ENCODE measurements at places on chromosomes 11 and 22.
A peak's percentile ranks its signal among the peaks of the same experiment; 100 is the strongest.

DNA sequence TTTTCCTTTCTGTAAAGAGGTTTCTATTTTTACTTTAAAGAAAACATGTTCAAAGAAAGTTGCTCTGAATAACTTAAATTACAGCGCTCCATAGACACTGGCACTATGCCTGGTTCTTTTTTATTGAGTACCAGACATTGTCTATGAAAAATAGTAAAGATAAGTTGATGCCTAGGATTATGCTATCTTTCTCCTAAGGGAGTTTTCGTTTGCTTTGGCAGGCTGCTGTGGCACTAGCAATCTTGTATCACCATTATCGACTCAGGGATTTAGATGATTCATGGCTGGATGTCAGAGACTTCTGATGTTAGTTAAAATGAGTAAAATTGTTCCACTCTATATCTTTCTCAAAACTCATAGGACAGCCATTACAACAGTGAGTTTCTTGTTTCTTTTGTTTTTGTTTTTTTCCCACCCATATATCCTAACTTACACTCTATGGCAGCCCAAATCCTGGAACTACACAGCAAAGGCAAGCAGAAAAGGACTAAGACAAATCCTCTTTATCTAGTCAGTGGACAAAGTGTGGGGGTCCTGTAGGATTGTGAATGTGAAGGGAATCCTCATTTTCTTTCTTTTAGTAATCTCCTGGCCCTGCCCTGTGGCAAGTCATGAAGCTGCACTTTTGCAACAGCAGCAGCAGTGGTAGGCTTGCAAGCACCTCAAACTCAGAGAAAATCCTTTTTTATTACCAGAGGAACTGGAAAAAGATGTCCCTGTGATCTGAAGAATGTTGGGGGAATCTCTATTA lies 20.7 kb downstream of the SLN start:
- DNase-seq, result no peak

GRCh38 chr22:47307822-47308221 lies 545.4 kb downstream of the TBC1D22A start:
- no peak for DNase-seq

DNA sequence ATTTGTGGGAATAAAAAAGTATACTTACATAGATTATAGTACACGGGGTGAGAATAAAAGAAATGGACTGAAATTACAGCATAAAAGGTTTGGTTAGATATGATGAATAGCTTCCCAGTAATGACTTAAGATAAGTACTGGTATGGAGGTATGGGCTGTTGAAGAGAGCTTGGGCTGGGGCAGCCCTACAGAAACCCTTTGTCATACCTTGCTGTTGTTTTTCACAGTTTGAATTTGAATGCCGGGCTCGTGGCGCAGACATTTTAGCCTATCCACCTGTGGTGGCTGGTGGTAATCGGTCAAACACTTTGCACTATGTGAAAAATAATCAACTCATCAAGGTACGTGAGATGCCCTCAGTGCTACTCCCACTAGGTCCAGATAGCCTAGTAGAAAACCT lies 42.3 kb upstream of the RBX1 start:
- no peak for DNase-seq

GRCh38 chr11:47904048-47904447 lies 55.9 kb upstream of the NUP160 start:
- DNase-seq, result no peak

DNA sequence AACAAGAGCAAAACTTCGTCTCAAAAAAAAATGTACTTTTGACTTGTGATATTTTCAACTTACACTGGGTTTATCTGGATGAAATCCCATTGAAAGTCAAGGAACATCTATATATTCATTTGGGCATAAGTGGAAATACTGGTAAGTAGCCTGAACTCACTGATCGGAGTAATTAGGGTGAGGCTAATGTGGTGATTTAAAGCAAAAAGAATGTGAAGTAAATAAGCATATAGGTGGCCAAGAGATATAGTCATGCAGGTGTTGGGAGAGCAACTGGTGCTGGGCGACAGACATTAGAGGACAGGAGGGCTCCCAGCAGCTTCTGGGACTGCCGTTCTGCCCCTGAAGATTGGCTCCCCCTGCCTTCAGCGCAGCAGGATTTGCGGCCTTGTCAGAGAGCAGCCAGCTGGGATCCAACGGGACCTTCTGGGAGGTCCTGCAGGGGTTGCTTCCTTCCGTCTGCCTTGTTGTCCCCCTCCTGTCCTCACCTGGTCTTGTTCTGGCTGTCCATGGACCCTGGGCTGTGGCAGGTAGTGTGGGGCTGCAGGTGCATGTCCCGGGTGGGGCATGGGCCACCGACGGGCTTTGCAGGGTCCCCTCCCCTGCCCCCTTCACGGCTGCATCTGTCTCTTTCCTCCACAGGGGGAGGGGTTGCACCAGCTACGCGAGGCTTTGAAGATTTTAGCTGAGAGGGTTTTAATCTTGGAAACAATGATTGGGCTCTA lies 14.1 kb downstream of the RHBDD3 start:
- DNase-seq, result no peak

GRCh38 chr11:75420224-75421034 lies 12.6 kb downstream of the KLHL35 start:
- no peak for DNase-seq

GRCh38 chr22:37549704-37550059 lies 10.6 kb upstream of the CDC42EP1 start:
- no peak for DNase-seq

DNA sequence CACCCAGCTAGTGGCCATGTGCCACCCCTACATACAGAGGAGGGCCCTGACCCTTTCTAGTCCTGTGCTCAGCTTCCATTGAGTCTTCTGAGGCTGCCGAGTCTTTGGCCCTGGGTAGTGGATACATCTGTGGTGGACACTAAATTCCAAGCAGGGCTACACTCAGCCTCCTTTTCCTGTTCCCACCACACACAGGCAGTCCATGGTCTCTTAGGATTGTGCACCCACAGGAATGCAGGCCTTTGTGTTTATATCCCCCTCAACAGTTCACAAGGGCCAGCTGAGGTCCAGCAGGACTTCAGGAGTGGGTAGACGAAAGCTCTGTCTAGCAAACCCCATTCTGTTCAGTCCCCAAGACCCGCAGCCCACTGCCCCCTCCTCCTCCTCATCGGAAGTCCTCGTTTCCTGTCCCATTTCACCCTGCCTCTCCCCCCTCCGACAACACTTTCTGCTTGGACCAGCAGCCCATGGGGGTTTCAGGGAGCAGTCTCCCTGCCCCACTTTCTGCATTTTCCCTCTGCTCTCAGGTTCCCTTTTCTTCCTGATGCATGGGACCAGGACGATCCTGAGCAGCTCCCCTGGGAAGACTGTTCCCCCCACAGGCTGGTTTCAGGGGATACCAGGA lies 91.8 kb downstream of the SWAP70 start:
- DNase-seq, result no peak

- DNase-seq, result no peak
These were observed 438.1 kb downstream of the NTM start for GRCh38 chr11:131808470-131808869.

GRCh38 chr11:16880184-16880801 lies 133.9 kb downstream of the PLEKHA7 start:
- no peak for DNase-seq

DNA sequence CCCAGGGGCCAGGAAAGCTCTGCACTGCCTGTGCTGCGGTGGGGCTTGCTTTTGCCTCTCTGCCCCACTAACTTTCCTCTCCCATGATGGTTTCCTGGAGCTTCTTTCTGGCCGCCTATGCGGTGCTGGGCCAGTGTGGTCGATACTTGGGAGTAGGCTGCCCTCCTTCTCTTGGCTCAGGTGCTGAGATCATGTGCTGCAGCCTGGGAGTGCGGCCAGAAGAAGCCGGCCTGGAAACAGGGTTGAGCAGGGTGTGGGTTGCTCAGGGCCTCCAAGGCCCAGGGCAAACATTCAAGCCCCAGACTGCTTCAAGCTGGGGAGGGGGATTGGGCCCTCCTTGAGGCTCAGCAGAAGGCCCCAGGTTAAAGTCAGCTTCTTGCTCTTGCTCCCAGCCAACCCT lies 125.0 kb downstream of the NTM start:
- DNase-seq, result no peak

DNA sequence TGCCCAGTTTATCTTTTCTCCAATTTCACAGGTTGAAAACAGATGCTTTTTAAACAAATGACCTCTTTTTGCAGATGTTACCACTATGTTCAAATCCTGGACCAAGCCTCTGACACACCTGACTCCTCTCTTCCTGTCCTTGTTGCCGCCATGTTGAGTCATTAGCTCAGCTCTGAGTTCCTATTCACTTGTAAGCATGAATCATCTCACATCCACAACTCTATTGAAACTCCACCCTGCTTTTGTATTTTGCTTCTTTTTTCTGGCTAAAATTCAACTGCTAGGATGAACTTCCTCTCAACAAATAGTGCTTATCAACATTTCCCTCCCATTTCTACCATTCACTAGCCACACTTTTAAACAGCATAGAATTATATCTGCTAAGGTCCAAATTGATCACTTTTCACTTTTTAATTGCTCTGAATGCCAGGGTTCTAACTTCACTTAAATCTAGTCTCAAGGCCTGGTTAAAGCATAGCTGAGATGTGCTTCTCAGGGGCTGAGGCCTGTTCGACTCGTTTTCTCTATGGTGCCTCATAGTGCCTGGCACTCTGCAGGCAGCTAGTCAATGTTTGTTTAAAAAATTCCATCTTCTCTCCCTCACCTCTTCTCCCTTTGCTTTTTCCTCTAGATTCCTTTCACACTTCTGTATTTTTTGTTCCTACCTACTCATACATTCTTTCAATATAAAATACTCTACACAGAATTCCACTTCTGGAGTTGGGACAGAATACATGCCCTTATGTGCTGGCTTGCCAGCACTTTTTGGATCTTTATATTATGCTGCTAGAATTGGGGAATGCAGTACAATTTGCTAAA lies 3.9 kb downstream of the JOSD1 start:
- DNase-seq, result no peak

- no peak for DNase-seq
These were observed 40.5 kb downstream of the IL18BP start for GRCh38 chr11:72039031-72039855.

DNA sequence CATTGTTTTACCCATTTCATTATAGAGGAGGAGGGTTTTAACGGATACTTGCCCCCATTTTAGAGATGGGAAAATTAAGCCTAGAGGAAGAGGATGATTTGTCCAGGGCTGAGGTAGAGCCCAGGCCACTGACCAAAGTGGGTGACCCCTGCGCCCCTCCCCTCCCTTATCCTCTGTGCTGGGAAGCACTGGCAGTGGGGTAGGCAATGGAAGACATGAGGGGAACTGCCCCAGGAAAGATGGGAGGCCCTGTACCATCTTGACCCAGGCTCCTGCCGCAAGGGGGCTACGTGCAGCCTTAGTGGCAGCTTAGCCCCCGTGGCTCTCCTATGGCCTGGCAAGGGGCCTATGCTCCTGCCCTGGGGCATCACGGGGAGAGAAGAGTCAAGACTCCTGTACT lies 76.4 kb upstream of the MYOD1 start:
- DNase-seq, result no peak

- no peak for DNase-seq
These were observed 47.1 kb downstream of the ASCL2 start for GRCh38 chr11:2223153-2223794.

DNA sequence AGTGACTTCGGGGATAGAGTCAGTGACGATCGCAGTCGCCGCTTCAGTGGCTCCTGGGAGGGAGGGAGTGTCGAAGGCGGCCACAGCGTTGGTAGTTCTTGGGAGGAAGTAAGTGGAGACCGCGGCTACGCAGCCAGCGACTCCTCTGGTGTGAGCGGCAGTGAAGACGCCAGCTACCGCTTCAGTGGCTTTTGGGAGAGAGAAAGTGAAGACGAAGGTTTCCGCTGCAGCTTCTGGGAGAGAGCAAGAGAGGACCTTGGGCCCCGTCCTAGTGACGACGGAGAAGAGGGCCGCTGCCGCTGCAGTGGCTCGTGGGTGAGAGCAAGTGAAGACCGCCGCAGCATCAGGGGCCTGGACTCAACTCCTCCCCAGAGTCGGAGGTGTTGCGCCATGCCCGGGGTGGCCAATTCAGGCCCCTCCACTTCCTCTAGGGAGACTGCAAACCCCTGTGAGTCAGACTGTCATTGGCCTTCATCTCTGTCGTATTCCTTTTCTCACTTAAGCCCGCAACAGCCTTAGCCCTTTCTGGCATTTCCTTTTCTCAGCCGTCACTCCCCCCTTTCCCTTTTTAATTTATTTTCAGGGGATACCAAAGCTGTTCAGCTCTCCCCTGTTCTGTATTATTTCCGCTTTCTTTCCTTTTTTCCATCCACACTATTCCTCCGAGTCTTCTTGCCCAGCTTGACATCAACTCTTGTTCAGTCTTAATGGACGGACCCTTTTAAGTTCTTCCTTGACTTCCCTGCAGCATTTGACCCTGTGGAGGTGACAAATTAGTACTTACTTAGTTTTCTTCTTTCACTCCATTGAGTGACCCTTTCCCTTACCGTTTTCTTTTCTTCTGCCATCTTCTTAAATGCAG lies 1.0 kb downstream of the ANKRD42 start:
- peak; percentile 26 for DNase-seq

DNA sequence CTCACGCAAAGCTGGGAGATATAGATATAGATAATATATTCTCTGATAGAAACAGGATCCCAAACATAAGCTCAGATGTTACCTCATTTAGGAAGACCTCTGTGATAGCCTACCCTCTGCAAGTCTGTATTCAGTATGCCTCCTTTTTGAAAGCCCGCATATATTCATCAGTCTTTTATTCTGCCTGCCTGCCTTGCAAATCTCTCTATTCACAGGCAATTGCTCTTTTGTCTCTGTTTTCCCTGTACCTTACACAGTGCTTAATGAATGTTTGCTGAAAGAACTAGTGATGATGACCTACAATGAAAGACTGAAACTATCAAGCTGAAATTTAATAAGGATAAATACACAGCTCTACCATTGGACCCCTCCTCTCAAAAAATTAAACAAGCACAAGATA lies 18.4 kb downstream of the DEUP1 start:
- no peak for DNase-seq

DNA sequence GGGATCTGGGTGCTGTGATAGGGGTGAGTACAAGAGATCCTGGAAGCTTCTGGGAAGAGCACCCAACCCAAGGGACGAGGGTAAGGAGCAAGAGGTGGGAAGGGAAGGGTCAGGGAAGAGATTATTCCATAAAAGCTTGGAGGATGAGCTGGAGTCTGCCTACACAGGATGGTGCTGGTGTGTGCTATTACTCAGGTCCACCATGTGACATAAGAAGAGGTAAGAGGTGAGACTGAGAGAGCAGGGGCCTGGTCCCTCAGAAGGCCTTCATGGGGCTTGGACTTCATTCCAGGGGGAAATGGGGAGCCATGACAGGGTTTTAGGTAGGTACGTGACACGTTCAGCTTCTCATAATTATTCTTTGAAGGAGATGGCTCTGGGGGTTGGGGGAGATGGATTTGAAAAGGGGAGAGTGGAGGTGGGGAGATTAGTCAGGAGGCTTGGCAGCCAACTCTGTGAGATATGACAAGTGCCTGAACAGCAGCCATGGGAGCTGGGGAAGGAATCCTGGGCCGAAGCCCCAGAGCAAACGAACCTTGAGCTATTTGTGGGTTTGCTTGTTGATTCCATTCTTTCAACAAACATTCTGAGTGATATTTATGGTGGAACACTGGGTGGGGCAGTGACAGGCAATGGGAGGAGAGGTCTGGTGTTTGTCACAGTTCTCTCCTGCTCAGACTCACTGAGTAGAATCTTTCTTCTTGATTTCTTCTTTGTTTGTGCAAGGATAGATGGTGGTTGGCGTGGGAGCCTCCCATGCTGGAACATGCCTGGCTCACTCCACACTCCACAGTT lies 11.2 kb upstream of the NCAM1 start:
- no peak for DNase-seq

GRCh38 chr22:31139866-31140716 lies at the start of gene PLA2G3:
Gene PLA2G3, minus strand, starts transcription at chr22:31140508. Its CDS starts 154 bp downstream, at chr22:31140354.
- no peak for DNase-seq

- DNase-seq, result no peak
These were observed 1419.6 kb downstream of the TBC1D22A start for GRCh38 chr22:48182031-48182430.

GRCh38 chr11:127470306-127470884 lies 469.8 kb upstream of the KIRREL3 start:
- no peak for DNase-seq
